ENCODE measurements at places on chromosomes 11 and 22. TPM values are rescaled to one million over a fixed set of nuclear protein-coding genes. Genes with fewer than 3 reads are reported as not detected.

Gene FOLR3
- total RNA-seq = 2.3 TPM

Gene SCGB1C1
- total RNA-seq = not detected

Gene POLA2
- 5.0 TPM for total RNA-seq

Gene KRTAP5-8
- not detected for total RNA-seq

Gene KRTAP5-2
- total RNA-seq = not detected

Gene ARHGAP1
- total RNA-seq = 64.0 TPM
